A549 treated with ZK216348 at 1 μM for 4 hours (cell line): ENCODE measurements at places on chromosomes 2 and 18. TPM values are rescaled to one million over a fixed set of nuclear protein-coding genes. Genes with fewer than 3 reads are reported as not detected.

The APCDD1 gene
- not detected in 5 replicates for total RNA-seq

The PRSS56 gene
- total RNA-seq, result 0.08 to 0.31 TPM (median 0.20 TPM) in 4 of 5 replicates, not detected in the other

The ZNF385B gene
- not detected in 5 replicates for total RNA-seq

The COL3A1 gene
- 0.11 to 0.28 TPM (median 0.15 TPM) in 5 replicates for total RNA-seq

The TCF23 gene
- total RNA-seq, result not detected in 5 replicates

The LOXHD1 gene
- total RNA-seq, result not detected in 5 replicates

The GRHL1 gene
- total RNA-seq, result 0.70 to 2.0 TPM (median 0.97 TPM) in 5 replicates

The RNF152 gene
- 0.09 to 0.15 TPM in 2 of 5 replicates, not detected in the others for total RNA-seq

The PPIG gene
- total RNA-seq, result 36.9 to 62.1 TPM (median 40.2 TPM) in 5 replicates

The RAB6C gene
- total RNA-seq, result not detected in 5 replicates

The EFEMP1 gene
- 32.3 to 56.8 TPM (median 40.9 TPM) in 5 replicates for total RNA-seq

The GPR75 gene
- total RNA-seq, result 1.5 to 2.3 TPM (median 1.9 TPM) in 5 replicates

The DNAH6 gene
- total RNA-seq, result 0.01 to 0.44 TPM in 2 of 5 replicates, not detected in the others

The BMP10 gene
- total RNA-seq, result not detected in 5 replicates

The NTSR2 gene
- total RNA-seq, result not detected in 5 replicates

The VAMP5 gene
- 0.31 TPM in 1 of 5 replicates, not detected in the others for total RNA-seq

The DNPEP gene
- total RNA-seq, result 51.7 to 64.3 TPM (median 58.3 TPM) in 5 replicates

The OR6B2 gene
- total RNA-seq, result not detected in 5 replicates

The HNMT gene
- 0.36 to 2.4 TPM (median 1.3 TPM) in 5 replicates for total RNA-seq

The CENPA gene
- total RNA-seq, result 46.7 to 57.0 TPM (median 49.9 TPM) in 5 replicates

The TMSB10 gene
- total RNA-seq, result 8,589 to 10,969 TPM (median 9,558 TPM) in 5 replicates

The FBXO41 gene
- total RNA-seq, result 3.9 to 6.6 TPM (median 6.2 TPM) in 5 replicates

The CHPF gene
- 12.5 to 32.0 TPM (median 29.8 TPM) in 5 replicates for total RNA-seq

The FBXO48 gene
- total RNA-seq, result 0.35 to 0.71 TPM (median 0.56 TPM) in 5 replicates

The PDIA6 gene
- 306 to 376 TPM (median 350 TPM) in 5 replicates for total RNA-seq
